Naive thymus-derived CD4-positive, alpha-beta T cell (primary cell): ENCODE measurements at places on chromosomes 1 and 21.
A peak's percentile ranks its signal among the peaks of the same experiment; 100 is the strongest.

GRCh38 chr1:166813508-166814223, 25.6 kb upstream of the POGK start:
- no peaks in the 10 kb centered on the region for H3K4me1 ChIP-seq
- no peak overlapping the region for H3K27ac ChIP-seq
- DNase-seq, result no peak
- H3K27me3 ChIP-seq, result no peaks in the 10 kb centered on the region
- H3K4me3 ChIP-seq, result no peak overlapping the region
- H3K36me3 ChIP-seq, result no peaks in the 10 kb centered on the region

- no peak overlapping the region for H3K27ac ChIP-seq
- DNase-seq, result no peak
- H3K36me3 ChIP-seq, result no peaks in the 10 kb centered on the region
- no peak overlapping the region for H3K4me3 ChIP-seq
- no peaks in the 10 kb centered on the region for H3K4me1 ChIP-seq
Measured at GRCh38 chr1:64235181-64235580, 31.8 kb downstream of the UBE2U start.

GRCh38 chr1:189971656-189972055, 506.0 kb downstream of the BRINP3 start:
- no peaks in the 10 kb centered on the region for H3K36me3 ChIP-seq
- DNase-seq, result no peak
- no peaks in the 10 kb centered on the region for H3K27me3 ChIP-seq
- H3K4me1 ChIP-seq, result no peaks in the 10 kb centered on the region
- H3K27ac ChIP-seq, result no peak overlapping the region

DNA sequence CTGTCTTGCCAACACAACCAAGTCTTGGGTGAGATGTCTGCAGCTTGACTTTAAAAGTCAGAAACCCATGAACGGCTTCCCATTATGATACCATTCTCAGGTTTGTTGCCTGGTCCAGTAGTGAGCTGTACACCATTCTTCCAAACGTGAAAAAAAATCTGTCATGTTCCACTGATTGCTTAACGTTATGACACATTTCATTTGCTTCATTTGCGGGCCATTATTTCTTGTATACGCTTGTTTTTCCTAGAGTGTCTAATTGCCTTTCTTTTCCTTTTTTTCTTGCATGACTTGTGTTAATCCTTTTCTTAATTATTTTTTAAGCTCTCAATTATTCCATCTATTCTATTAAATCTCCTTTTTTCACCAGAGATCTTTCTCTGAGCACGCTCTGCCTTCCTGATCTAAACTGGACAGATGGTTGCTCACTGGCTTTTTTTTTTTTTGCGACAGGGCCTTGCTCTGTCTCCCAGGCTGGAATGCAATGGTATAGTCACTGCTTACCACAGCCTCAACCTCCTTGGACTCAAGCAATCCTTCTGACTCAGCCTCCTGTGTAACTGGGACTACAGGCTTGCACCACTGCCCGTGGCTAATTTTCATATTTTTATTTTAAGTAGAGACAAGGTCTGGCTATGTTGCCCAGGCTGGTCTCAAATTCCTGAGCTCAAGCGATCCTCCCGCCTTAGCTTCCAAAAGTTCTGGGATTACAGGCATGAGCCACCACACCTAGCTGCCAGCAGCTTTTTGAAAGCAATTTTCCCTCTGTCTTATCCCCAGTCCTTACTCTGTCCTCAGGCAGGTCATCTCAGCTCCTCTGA, 31.7 kb upstream of the CAMTA1 start:
- DNase-seq, result no peak
- no peaks in the 10 kb centered on the region for H3K36me3 ChIP-seq
- H3K4me3 ChIP-seq, result no peak overlapping the region
- no peak overlapping the region for H3K27ac ChIP-seq

DNA sequence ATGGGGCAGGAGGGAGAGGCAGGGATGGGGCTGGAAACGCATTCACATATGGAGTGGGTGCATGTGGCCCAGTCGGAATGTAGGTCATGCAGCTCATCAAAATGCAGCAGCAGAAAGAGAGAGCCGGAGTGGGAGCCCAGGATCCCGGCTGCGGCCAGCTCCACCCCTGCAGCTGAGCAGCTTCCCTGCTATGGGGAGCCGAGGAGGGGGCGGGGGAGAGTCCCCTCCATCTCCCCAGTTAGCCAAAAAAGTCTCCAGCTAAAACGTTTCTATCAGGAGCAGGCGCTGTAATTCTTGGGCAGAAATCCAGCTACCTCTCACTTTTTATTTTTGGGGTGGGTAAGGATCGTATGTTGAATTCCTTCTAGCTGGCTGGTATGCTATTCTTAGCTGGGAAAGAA, 39.7 kb downstream of the MRPL37 start:
- H3K27ac ChIP-seq, result no peak overlapping the region
- H3K27me3 ChIP-seq, result no peaks in the 10 kb centered on the region
- H3K4me1 ChIP-seq, result no peaks in the 10 kb centered on the region
- no peaks in the 10 kb centered on the region for H3K36me3 ChIP-seq
- DNase-seq, result no peak

- H3K4me3 ChIP-seq, result no peak overlapping the region
- H3K36me3 ChIP-seq, result no peaks in the 10 kb centered on the region
- H3K27ac ChIP-seq, result no peak overlapping the region
- no peak for DNase-seq
Measured at GRCh38 chr1:178051071-178051470, 42.8 kb upstream of the RASAL2 start.

GRCh38 chr1:25683177-25683576, 66.6 kb downstream of the MAN1C1 start:
- H3K27ac ChIP-seq, result peak overlapping the region; percentile 39
- no peaks in the 10 kb centered on the region for H3K4me1 ChIP-seq
- no peaks in the 10 kb centered on the region for H3K27me3 ChIP-seq
- no peak overlapping the region for H3K4me3 ChIP-seq
- H3K36me3 ChIP-seq, result no peaks in the 10 kb centered on the region

DNA sequence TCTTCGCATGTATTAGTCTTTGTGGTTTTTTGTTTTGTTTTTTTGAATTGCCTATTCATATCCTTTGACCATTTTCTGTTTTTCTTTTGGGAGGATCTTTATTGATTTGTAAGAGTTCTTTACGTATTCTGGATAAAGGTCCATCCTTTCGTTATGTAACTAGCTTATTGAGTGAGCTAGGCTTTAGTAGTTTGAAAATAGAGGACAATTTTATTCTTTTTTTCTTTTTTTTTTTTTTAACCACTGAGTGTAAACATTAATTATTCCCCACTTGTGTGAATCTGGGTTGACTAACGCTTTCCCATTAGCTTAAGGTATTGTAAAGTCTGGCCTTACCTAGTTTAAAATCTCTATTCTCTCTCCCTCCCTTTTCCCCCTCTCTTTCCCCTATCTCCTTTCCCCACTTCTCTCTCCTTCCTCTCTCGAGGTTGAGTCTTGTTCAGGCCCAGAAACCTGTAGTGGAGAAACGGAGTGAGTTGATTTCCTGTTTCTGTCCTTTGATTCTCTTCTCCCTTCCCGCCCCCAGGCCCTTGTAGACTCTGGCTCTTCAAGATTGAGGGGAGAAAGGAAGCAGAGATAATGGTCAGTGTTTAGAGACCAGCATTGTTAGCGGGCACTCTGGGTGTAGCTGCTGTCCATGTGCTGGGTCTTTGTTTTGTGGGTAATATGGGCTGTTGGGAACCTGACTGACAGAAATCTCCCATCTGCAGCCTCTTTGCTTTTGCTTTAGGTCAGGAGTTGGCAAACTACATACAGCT, 1.5 kb downstream of the MORC3 start:
- no peaks in the 10 kb centered on the region for H3K36me3 ChIP-seq
- no peak for DNase-seq
- H3K4me1 ChIP-seq, result peaks cover 26% of the 10 kb centered on the region

DNA sequence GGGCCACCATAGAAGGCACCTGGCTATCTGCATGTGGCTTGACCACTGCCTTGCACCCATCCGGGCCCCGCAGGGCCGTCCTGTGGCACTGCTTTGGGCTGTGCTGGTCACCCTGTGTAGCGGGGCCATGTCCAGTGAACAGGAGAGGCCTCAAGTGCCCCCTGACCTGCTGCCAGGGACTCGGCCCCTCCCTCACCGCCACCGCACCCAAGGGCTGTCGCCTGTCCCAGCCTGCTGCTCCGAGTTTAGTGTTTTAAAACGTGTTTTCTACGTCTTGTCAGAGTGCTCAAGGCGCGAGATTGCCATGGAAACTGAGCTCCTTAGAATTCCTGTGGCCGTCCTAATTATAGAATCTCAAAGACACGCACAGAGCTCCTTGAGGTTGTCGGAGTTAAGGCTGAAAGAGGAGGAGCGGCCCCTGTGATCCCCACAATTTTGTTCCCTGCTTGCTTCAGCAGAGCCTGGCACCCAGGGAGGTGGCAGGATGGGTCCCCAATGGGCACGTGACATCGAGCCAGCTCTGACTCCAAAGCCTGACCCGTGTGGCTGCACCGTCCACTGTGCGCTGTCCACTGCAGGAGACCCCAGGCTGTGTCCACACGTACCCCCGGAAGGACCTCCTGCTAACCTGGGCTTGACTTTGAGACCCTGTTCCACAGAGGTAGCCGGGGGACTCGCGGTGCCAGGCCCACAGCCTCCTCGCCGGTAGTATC, 66.2 kb downstream of the FAAP20 start:
- H3K27ac ChIP-seq, result no peak overlapping the region
- H3K4me3 ChIP-seq, result no peak overlapping the region
- H3K27me3 ChIP-seq, result no peaks in the 10 kb centered on the region
- H3K36me3 ChIP-seq, result no peaks in the 10 kb centered on the region
- no peak for DNase-seq
- peaks cover 25% of the 10 kb centered on the region for H3K4me1 ChIP-seq

- no peak overlapping the region for H3K27ac ChIP-seq
- H3K4me3 ChIP-seq, result no peak overlapping the region
- H3K36me3 ChIP-seq, result no peaks in the 10 kb centered on the region
- no peaks in the 10 kb centered on the region for H3K27me3 ChIP-seq
- no peak for DNase-seq
Measured at GRCh38 chr1:174337000-174337681, 110.6 kb upstream of the GPR52 start.

GRCh38 chr1:116494745-116495144, 76.1 kb downstream of the CD58 start:
- H3K4me1 ChIP-seq, result no peaks in the 10 kb centered on the region
- no peak overlapping the region for H3K4me3 ChIP-seq
- no peaks in the 10 kb centered on the region for H3K36me3 ChIP-seq
- H3K27ac ChIP-seq, result no peak overlapping the region
- DNase-seq, result no peak

GRCh38 chr1:162913345-162913744, 52.4 kb upstream of the CCDC190 start:
- H3K4me3 ChIP-seq, result no peak overlapping the region
- no peaks in the 10 kb centered on the region for H3K4me1 ChIP-seq
- H3K27me3 ChIP-seq, result no peaks in the 10 kb centered on the region
- H3K36me3 ChIP-seq, result no peaks in the 10 kb centered on the region
- DNase-seq, result no peak

DNA sequence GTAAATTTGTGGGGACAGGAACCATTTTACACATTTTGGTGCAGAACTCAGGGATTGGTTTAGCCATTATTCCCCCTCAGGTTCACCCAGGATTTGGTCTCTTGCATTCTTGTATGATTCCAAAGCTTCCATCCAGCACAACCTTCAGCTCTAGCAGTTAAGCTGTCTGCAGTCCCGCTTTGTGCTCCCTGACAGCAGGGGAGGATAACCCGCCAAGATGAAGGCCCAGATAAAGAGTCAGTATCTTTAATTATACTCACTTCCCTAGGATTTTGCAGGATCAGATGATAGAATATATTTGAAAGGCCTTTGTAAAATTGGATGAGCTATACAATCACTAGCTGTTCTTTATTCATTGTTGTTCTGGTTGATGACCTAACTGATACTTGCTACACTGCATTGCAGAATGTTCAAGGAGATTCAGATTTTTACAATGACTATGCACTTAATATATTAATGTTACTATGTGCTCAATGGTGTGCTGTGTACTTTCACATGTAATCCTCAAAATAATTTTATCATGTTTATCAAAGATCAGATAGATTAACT, 49.8 kb downstream of the SLC16A1 start:
- no peaks in the 10 kb centered on the region for H3K27me3 ChIP-seq
- H3K4me1 ChIP-seq, result no peaks in the 10 kb centered on the region
- no peak overlapping the region for H3K4me3 ChIP-seq
- no peak for DNase-seq
- no peaks in the 10 kb centered on the region for H3K36me3 ChIP-seq

DNA sequence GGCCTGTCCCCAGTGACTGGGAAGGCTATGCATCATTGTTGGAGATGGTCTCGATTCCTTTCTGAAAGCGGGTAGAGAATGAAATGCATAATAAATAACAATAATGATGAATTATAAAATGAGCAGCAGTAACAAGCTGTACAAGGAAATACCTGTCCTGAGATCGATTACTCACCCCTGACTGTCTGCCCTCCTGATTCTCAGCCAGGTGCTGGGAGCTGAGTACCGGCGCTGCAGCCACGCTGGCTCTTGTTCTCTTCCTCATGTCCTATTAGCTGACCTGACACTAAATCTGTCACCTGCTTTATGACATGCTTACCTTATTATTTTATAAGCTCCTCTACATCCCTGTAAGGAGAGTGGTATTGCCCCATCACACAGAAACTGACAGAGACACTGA, 3.4 kb downstream of the AGPAT3 start:
- no peaks in the 10 kb centered on the region for H3K27me3 ChIP-seq
- no peak overlapping the region for H3K27ac ChIP-seq
- DNase-seq, result no peak
- H3K36me3 ChIP-seq, result no peaks in the 10 kb centered on the region
- peaks cover 22% of the 10 kb centered on the region for H3K4me1 ChIP-seq

DNA sequence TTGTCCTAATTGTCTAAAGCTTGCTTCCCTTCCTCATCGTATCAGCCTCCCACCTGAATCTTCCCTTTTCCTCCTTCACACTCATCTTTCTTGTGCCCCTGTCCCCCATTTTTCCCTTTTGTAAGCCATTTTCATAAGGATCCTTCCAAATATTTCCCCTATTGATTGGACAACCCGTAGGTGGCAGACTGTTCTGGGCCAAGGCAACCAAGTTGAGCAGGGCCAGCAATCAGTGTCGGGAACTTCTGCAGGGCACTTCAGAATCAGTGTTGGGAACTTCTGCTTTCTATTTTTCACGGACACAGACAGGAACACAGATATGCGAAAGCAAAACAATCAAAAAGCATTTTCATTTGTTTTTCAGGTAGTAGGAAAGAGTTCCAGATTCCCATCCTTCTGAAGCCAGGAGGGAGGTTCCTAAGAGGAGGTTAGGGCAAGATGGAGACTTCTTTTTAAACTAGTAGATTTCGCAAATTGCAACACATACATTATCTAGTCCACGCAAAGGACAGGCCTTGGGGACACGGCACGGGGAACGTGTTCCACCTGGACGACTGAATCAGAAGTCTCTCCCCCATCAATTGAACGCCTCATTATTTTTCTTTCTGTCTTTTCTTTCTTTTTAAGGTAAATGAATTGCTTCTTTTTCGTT, 691 bp upstream of the MPZL1 start:
- no peaks in the 10 kb centered on the region for H3K27me3 ChIP-seq
- H3K36me3 ChIP-seq, result no peaks in the 10 kb centered on the region
- H3K4me1 ChIP-seq, result peaks cover 5% of the 10 kb centered on the region
